CD4-positive, alpha-beta T cell treated with Interleukin-17A for 1 hour (primary cell): ENCODE measurements at places on chromosomes 3 and 15.

DNA sequence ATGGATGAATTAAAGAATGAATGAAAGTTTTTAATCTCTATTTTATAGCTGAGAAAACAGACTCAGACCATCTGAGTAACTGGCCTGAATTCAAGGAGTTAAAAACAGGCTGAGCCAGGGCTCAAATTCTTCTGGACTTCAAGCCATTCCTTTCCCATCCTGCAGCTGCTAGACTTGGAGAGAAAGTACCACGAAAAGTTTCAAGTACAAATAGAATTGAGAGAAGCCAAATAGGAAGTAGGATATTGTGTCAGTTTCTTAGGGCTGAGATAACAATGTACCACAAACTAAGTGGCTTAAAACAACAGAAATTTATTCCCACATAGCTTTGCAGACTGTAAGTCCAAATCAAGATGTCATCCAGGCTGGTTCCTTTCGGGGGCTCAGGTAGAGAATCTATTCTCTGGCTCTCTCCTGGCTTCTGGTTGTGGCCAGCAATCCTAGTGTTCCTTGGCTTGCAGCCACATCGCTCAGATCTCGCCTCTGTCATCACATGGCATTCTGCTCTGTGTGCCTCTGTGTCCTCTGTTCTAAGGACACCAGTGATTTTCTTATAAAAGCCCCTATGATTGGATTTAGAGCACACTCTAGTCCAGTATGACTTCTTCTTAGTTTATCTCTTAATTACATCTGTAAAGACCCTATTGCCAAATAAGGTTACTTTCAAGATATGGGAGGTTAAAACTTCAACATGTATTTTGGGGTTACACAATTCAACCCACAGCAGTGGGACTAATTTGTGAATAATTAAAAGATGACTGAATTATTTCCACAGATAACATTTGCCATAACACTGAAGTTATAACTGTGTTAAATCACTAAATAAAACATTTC lies 25.7 kb upstream of the GOLIM4 start:
- no peak for DNase-seq

- DNase-seq = peak; percentile 55
Observed at GRCh38 chr15:31338879-31339557, 12.4 kb downstream of the KLF13 start.

DNA sequence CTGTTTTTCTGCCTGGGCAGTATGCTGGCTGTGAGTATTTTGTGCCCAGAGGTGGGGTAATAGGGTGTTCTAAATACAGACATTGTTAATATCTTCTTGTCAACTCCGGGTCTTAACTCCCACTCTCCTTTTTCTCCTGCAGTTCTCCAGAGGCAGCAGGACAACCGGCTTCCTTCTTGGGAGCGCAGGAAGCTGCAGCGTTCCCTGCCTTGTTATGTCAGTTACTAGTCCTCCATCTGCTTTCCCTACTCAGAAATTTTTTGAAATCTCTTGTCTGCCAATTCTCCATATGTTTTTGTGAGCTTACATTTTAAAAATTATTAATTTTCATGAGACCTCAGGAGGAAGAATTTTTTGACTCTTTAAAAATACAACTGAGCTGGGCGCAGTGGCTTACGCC lies 67.2 kb downstream of the NEO1 start:
- DNase-seq = no peak

GRCh38 chr3:26264708-26265107 lies 357.9 kb upstream of the LRRC3B start:
- DNase-seq = no peak

DNA sequence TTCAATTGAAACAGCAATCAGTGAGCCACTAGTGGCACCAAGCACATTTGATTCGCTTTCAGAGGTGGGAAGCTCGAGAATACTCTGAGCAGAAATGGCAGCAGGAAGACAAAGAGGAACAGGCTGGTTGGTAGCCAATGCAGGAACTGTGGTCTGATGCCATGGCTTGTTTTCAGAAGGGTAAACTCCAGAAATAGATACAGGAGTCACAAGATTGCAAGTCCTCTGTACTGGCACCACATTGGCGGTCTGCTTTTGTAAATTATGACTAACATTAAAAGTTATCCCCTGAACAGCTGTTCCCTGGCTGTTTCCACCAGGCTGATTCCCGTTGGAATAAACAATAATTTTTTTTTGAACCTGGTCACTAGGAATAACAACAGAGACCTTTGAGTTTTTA lies 35.5 kb downstream of the USF3 start:
- no peak for DNase-seq

DNA sequence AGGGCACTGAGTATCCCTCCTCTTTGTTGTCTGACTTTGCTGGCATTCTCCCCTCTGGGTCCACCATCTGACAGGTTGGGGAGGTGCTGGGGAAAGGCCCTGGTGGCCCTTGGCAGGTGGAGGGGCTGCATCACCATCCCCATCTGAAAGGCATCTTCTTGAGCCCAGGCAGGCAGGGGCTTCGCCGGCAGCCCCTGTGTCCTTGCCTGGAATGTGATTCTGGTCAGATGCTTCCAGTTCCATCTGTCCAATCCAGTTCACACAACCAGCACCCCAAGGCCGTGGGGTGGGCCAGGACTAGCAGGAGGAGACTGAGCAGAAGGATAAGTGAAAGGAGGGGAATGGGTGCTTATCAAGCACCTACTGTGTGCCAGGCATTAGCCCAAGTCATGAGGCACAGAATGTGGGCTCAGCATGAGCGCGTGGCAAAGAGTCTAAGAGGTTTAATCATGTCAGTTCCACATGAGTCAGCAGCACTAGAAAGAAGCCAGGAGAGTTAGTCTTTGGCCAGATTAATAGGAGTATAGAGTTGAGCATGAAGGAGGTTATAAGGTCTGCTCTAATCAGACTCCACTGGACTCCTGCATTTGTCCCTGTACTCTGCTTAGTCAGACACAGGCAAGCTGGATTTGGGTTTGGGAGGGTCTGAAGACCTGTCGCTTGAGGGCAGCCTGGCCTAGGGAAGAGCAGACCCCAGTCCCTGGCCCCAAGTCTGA lies 10.5 kb upstream of the TXNRD3 start:
- DNase-seq = no peak

DNA sequence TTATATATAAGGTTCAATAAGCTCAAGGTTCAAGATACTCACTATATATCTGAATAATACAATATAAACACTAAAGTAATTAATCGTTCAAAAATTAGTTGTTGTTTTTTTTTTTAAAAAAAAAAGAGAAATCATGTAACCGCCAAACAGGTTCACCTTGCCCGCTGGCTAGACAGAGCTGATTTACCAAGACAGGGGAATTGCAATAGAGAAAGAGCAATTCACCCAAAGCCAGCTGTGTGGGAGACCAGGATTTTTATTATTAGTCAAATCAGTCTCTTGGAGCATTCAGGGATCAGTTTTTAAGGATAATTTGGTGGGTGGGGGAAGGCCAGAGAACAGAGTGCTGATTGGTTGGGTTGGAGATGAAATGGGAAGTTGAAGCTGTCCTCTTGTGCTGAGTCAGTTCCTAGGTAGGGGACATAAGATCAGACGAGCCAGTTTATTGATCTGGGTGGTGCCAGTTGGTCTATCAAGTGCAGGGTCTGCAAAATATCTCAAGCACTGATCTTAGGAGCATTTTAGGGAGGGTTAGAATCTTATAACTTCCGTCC lies 7.9 kb downstream of the HIGD1A start:
- DNase-seq = no peak

- no peak for DNase-seq
Observed at GRCh38 chr3:114586119-114586518, 292.3 kb downstream of the TIGIT start.

DNA sequence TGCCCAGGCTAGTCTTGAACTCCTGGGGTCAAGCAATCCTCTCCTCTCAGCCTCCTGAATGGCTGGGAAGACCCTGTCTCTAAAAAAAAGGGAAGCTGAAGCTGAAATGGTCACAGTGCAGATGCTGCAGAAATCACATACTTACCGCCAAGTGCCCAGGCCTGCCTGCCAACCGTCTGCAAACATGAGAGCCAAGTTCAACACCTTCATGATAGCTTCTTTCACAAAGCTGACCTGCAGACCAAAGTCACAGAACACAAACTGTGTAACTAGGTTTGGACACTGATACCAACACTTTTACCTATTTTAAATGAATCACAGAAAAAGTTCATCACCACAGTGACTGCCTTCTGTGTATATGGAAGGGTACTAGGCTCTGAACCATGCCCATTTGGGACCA lies 22.8 kb upstream of the CYFIP1 start:
- no peak for DNase-seq

- DNase-seq = no peak
Observed at GRCh38 chr15:58291848-58292247, 139.9 kb upstream of the LIPC start.
